Mucosa of descending colon (tissue), 3 donors: ENCODE measurements at places on chromosomes 13 and 19.
A peak's percentile ranks its signal among the peaks of the same experiment; 100 is the strongest.

DNA sequence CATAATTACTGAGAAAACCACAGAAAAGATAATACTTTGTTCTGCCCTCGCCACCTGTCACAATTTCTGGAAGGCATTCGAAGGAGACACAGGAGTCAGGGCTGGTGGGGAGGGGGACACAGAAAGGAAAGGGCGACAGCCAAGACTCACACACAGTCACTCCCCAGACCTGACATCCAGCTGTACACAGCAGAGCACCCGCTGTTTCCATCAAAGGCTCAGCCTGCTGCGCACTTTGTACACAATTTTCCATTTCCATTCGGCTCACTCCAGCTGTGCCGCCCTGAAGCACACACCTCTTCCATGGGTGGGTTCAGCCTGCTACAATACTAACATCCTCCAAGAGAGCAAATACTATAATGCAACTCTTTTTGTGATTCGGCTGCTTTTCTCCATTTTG is 38.0 kb downstream of the STK24 start:
- DNase-seq: no peak

DNA sequence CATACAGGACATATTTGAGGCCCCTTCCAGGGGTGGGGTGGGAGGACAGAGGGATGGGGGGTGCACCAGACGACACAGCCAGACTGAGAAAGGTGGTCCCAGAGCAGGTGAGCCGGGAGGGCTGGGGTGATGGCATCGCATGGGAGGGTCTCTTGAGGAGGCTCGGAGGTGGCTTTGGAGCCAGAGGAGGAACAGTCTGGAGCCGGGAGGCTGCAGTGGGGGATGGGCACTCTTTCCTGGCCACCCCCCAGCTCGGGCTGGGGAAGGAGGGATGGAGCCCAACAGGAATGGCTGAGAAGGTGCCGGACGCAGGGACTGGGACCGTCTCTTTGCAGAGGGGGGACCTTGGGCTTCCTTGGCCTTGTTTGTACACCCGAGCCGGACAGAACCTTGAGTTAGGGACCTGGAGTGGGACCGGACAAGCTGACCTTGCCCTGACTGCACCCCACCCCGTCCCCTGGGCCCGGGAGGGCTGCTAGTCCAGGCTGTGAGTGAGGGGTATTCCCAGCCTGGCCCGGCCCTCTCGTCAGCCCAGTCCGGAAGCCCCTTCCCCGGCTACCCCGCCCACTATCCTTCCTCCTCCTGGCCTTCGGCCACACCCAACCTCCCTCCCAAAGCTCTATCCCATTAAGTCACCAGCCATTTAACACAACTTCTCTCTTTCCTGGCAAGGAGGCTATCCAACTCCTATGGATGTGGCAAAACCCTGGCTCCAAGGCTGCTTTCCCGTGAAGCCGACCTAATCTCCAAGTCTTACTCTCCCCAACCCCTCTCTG is 816 bp upstream of the TBXA2R start:
- no peak for DNase-seq

- peak; percentile 81 for DNase-seq
Measured at GRCh38 chr19:10749435-10750384, 31.8 kb downstream of the DNM2 start.

GRCh38 chr19:44557933-44558332 is 28.5 kb upstream of the CEACAM20 start:
- DNase-seq: no peak

DNA sequence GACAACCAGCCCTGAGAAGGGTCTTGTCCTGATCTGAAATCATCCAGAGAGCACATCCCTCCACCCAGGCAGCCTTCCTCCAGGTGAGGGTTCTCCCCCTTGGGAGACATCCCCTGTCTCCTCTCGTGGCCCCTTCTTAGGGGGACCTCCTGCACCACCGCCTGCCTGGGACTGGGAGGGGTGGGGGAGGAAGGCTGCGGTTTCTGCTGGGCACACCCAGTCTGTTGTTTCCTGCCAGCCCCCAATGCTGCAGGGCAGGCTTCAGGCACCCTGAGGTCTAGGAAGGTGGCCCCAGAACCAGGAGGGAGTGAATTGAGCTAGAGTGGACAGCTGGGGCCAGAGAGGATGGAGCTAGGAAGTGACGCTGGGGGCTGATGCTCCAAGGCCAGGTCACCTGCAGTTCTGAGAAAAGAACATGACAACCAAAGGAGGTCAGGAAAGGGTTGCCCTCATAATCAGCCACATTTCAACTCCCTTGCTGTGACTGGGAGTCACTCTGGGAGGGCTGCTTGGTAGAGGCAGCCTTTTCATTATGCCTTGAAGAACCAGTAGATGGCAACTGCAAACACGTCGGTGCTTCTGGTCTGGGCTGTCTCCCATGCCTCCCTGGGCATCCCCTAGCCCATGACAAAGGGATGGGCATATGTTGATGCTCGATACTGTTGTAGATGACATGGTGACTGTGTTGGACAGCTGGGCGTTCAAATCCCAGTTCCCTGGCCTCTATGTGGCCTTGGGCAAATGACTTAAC is 1.4 kb downstream of the ARHGEF18 start:
- DNase-seq: no peak

- DNase-seq: no peak
Measured at GRCh38 chr13:38630780-38631179, 56.1 kb upstream of the FREM2 start.

DNA sequence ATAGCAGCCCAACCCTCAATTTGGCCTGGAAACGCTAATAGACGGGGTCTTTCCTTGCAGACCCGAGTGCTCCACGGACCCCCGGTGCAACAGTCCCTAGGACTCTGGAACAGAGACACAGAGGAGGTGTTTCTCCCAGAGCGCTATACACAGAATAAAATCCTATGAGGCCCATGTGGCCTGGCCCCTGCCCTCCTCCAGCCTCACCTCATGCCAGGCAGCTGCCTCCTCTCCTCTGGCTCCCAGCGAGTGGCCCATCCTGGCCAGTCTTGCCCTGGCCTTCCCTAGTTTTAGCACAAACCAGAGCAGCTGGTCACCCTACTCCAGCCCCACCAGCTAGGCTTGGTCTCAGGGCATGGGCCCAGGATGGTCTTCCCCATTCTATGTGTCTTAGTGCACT is 20.3 kb downstream of the POP4 start:
- DNase-seq: no peak
